Hypothalamus (tissue), 51 donors: ENCODE measurements at places on chromosomes 7 and 10.

DNA sequence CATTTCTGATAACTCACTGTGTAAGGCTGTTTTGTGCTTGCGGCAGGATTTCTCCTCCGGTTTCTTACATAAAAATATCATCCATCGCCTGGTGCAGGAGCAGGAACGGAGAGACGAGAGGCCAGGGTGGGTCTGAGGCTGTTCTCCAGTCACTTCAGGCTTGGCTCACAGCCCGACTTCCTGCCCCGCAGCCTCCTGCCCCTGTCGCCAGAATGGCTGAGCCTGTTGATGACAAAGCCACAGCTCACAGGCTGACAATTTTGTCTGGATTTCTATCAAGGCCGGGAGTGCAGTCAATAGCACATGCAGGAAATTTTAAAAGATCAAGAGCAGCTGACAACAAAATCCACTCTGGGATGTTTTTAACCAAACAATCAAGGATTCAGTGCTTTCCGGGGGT is 229.7 kb upstream of the ZNF32 start:
- DNase-seq, result no peak

GRCh38 chr10:89531359-89531758 is 4.0 kb downstream of the SLC16A12 start:
- no peak for DNase-seq

- no peak for DNase-seq
These were observed 506.4 kb downstream of the KCNMA1 start for GRCh38 chr10:77131214-77131613.

DNA sequence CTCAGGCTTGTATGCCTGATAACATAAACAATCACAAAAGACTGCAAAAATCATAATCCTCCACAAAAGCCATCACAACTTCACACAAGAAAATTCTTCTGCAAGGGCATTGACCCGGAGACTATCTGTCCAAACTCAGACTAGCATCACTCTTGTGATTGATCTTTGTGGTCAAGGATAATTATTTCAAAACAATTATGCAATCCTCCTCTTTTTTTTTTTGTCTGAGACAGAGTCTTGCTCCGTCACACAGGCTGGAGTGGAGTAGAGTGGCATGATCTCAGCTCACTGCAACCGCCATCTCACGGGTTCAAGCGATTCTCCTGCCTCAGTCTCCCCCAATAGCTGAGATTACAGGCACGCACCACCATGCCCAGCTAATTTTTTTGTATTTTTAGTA is 22.2 kb downstream of the CDNF start:
- no peak for DNase-seq

DNA sequence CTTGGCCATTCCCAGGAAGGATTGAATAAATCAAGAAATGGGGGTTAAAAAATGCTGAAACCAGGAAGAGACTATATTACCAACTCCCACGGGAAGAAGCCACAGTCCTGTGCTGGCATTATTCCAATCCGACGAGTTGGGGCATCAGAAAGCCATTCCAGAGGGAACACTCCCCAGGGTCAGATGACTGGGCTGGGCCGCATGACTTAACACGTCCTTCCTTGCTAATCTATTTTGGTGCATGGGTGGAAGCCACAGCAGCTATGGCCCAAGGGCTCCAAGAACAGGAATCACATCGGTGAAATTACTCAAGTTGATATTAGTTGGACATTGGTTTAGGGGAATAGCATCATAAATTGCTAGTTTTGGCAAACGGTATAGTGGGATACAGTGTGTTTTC is 592.9 kb upstream of the NRP1 start:
- DNase-seq, result no peak

DNA sequence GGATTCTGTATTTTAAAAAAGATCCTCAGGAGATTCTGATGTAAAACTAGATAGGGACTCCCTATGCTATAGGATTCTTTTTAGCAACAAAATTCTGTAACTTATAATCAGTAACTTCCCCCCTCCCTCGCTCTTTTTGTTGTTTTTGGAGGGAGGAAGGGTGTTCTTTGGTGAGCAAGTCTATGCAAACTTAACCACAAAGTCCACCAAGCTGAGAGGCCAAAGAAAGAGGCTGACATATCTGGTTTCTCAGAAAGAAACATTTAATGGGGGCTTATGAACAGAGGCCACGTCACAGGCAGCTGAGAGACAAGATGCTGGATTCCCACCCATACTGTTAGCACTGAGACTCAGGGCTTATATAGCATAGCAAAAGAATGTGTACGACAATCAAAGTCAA is 14.3 kb upstream of the ABCB5 start:
- no peak for DNase-seq

- DNase-seq, result no peak
These were observed 26.9 kb downstream of the PRSS2 start for GRCh38 chr7:142797391-142798377.

DNA sequence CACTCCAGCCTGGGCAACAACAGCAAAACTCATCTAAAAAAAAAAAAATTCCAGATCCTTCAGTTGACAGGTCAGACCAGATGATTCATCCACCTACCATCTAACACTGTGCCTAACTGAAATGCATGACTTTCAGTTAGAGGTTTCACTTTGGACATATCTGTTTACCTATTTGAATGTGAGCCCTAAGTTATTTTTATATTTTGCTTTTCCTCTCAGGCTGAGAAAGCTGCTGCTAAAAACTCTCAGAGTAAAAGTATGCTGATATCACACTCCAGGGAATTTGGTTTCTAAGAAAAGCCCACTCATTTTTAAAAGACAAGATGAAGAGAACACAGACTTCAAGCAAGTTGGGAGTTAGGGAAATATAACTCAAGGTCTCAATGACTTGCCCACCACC is 126.0 kb downstream of the SGMS1 start:
- no peak for DNase-seq

DNA sequence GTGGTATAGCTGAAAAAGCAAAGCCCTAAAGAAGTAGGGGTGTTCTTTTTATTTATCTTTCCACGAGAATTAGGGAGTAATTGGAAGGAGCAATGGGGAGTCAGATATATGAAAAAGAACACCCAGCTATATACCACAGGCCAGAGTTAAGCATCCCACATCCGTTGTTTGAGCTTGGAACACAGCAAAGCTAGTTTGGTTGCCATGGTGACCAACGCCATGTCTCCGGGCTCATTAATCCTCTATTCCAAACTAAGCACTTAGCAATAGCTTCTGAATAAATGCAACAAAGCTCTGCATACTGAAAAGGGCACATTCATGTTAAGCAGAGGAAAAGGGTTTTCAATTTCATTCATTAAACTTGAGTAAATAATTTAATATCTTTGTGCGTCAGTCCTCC is 23.5 kb downstream of the ASB4 start:
- DNase-seq, result no peak

DNA sequence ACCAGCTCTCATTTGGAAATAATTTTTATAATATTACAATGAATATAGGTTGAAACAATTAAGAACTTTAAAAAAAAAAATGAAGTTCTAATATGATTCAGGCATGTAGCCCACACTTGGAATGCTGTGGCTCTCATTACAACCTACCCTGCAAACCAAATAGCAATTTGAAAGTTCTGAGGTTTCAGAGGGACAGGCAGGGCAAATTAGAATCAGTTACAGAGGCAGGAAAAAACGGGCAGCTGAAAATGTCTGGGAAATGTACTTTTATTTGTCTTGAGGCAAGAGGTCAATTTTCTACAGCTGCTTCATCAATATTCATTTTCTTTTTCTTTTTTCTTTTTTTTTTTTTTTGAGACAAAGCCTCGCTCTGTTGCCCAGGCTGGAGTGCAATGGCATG is 95.3 kb downstream of the PIP4K2A start:
- no peak for DNase-seq

- no peak for DNase-seq
These were observed 567.5 kb downstream of the PARD3 start for GRCh38 chr10:34247560-34247959.

- no peak for DNase-seq
These were observed 240.2 kb downstream of the PTEN start for GRCh38 chr10:88103576-88103975.

- no peak for DNase-seq
These were observed 69.8 kb upstream of the DGKI start for GRCh38 chr7:137916564-137916963.

GRCh38 chr10:11353006-11353896 is 258.2 kb downstream of the USP6NL start:
- DNase-seq, result no peak

GRCh38 chr10:97154781-97155180 is 31.0 kb downstream of the SLIT1 start:
- DNase-seq, result no peak

- DNase-seq, result no peak
These were observed 1081.6 kb downstream of the SORCS1 start for GRCh38 chr10:106082865-106083264.

GRCh38 chr10:1141261-1141660 is 85.1 kb downstream of the WDR37 start:
- DNase-seq, result no peak

GRCh38 chr10:88008866-88009470 is 145.5 kb downstream of the PTEN start:
- no peak for DNase-seq

DNA sequence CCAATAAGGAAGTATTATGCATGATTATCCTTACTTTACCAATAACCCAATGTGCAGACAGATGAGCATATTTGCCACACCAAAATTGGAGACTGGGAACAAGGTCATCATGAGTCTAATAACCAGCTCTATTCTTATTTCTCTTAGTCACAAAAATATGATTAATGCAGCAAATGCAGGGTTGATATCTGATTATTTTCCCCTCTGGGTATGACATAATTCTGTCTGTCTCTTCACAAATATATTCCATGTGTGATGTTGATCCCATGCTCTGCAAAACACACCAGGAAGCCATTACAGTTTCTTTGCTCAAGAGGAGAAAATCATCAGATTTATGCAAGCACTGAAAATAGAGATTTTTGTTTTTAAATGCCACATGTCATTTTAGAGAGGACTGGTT is 196.5 kb upstream of the DGKB start:
- no peak for DNase-seq

- no peak for DNase-seq
These were observed 226.0 kb downstream of the CELF2 start for GRCh38 chr10:11243425-11244222.

GRCh38 chr10:74008212-74008731 is 10.4 kb downstream of the VCL start:
- no peak for DNase-seq

- DNase-seq, result no peak
These were observed 168.3 kb downstream of the BMPER start for GRCh38 chr7:34073676-34074075.

DNA sequence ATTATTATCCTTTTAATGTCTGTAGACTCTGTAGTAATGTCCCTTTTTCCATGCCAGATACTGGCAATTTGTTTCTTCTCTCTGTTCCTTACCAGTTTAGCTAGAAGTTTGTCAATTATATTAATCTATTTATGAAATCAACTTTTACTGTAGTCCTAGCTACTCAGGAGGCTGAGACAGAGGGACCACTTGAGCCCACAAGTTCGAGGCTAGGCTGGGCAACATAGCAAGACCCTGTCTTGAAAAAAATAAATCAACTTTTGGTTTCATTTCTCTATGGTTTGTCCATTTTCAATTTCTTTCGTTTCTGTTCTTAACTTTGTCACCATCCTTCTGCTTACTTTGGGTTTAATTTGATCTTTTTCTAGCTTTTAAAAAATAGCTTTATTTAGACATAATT is 42.5 kb upstream of the PLA2G12B start:
- no peak for DNase-seq

GRCh38 chr7:78355834-78356233 is 557.3 kb downstream of the PHTF2 start:
- no peak for DNase-seq

GRCh38 chr10:102652170-102652916 is 8.1 kb downstream of the TRIM8 start:
- no peak for DNase-seq

GRCh38 chr10:49610458-49611165 is 502 bp downstream of the SLC18A3 start:
- no peak for DNase-seq

- no peak for DNase-seq
These were observed 5.7 kb upstream of the PIP start for GRCh38 chr7:143126146-143126545.

GRCh38 chr10:14328881-14329672 is 1.6 kb downstream of the FRMD4A start:
- no peak for DNase-seq

DNA sequence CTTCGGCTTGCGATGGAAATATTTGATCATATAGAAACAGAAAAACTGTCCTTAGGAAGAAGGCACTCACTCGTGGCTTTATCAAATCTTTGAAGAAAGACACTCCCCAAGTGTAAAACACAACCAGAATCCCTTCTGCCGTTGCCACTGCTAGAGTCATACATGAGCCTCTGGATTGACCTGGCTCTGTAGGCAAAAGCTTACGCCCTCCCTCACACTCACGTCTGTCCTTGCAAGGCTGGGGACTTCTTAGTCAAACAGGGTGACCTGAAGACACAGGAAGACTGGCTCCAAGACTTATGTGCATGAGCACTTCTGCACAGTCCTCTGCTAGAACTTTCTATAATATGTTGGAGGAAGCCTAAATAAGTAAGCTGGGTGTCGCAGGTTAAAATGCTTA is 135.4 kb upstream of the MDFIC start:
- DNase-seq, result no peak

DNA sequence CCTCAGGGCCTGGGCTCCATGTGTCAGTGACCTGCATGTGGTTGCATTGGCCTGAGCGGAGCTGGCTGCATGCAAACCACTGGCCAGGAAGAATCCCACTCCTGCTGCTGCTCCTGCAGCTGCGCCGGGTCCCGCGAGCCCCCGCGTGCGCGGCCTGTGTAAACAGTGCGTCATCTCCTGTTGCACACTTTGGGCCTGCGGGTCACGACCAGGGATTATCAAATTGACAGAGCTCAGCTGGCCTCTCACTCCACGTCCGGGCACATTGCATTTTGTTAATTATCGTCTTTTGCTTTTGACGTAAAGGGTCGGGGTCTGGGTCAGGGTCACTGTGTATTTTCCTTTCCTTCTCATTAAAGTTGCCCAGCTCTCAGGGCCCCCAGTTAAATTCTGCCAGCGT is 132.6 kb downstream of the RGS10 start:
- DNase-seq, result no peak

DNA sequence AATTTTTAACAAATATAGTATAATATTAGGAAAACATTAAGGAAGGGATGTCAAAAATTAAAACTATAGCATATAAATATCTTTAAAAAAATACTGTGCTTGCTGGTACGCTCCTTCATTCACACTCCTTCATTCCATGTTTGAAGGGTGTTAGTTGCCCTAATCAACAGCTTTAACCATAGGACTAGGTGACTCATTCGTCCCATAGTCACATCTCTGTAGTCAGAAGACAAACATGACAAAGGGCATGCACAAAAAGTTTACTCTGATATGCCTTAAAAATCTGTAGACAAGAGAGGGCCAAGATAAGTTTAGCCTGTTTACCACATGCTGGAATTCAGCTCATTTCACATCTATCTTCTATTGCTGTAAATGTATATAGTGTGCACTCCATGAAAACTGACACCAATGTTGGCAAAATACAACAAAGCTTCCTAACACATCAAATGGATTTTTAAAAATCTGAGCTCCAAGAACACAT is 646 bp downstream of the FAM13C start:
- no peak for DNase-seq

- DNase-seq, result no peak
These were observed 499.4 kb downstream of the RPS24 start for GRCh38 chr10:78533098-78533497.
